ENCODE measurements at places on chromosomes 7 and 10. TPM values are rescaled to one million over a fixed set of nuclear protein-coding genes. Genes with fewer than 3 reads are reported as not detected.

DNA sequence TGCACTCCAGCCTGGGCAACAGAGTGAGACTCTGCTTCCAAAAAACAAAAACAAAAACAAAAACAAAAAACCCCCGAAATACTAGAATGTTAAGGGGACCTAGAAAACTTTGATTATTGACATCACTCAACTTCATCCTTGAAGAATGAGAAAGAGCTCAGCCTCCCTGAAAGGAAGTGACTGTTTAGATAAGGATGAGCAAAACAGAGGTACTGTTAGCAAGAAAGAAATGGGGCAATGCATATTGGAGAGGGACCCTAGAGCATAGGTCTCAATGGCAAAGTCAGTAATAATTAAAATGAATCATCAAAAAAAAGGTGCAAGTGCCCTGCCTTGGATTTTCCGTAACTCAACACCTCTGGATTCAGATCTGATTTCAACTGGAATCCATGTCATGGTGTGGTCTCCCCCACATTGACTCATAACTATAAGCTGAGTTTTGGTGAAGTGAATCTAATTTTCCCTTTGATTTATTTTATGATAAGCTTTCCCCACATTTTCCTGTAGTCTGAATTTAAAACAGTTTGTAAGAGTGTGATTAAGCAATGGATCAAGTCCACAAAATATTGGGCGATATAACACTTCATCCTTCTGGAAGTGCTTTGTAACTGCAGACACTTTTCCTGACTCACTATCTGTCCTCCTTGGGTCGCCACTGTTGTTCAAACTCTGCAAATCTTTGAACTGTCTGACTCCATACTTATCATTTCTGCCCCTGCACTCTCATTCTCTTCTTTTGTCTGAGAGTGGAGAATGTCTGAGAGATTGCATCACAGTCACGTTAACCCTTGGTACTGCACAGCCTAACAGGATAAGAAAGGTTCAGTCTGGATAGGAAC, 224.8 kb upstream of the LYZL1 start:
- peak; percentile 24 for DNase-seq

GRCh38 chr10:109886781-109887140, 36.5 kb downstream of the XPNPEP1 start:
- DNase-seq: no peak

DNA sequence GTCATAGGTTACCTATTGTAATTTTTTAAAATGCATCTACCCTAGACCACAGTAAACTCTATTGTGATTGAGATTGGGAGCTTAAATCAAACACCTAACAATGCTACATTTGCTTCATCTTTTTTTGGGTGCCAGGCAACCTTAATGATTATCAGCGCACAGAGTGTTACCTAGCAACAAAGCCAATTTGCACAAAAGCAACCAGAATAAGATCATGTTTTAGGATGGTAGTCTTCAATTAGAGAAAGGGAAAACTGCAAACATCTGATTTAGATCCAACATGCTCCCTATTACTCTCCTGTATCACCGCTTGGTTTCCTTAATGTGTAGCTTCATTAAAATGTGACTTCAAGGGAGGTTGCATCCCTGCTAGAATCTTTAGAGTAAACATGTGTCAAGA, 226.9 kb downstream of the ABCA13 start:
- DNase-seq: no peak

GRCh38 chr7:36916116-36916515, 191.8 kb upstream of the AOAH start:
- DNase-seq: no peak

DNA sequence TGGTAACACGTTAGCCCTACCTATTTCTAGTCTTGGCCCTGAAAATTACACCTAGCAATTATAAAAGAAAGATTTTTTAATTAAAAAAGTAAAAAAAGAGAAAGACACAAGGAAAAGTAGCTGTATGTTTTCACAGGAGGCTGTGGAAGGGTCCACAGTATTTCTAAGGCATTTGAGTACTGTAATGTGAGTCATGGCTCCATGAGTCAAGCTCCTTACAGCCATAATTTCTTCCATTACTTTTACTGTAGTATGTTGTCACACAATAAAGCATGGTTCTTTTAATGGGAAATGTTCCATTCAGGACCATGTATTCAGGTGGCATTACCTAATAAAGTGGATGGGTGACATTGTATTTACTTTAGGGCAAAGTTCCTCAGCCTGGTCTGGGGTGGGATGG, 113.4 kb downstream of the GPR37 start:
- DNase-seq: no peak

GRCh38 chr7:150793569-150794238, 6.5 kb downstream of the TMEM176B start:
- no peak for DNase-seq

DNA sequence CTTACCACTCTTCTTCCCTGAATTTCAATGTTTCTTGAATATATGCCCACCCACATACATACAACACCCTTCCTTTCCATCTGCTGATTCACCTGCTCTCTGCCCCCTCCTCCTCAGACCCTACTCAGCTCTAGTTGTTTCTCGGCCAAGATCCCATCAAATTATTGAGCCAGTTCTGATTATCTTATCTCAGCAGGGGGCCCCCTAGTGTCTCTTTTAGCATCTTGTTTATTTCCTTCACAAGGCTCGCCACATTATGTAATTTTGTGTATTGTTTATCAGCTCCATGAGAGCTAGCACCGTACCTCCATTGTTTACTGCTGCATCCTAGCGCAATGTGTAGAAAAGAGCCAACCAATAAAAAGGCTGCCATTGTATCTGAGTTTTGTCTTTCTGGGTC, 71.9 kb downstream of the FAM13C start:
- DNase-seq: no peak

DNA sequence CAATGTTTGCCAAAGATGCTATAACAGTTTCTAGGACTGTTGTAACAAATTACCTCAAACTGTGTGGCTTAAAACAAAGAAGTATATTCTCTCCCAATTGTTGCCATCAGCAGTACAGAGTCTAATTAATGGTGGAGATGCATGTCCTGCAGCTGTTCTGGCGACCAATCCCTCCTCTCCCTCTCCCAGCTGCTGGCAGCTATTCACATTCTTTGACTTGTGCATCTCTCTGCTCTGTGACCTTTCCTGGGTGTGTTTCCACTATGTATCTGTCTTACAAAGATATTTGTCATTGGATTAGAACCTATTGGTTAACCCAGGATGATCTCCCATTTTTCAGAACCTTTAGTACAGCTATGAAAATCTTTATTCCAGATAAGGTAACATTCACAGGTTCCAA, 561.7 kb upstream of the POM121L12 start:
- no peak for DNase-seq

- no peak for DNase-seq
These were observed 23.6 kb downstream of the VIPR2 start for GRCh38 chr7:159121068-159121467.

DNA sequence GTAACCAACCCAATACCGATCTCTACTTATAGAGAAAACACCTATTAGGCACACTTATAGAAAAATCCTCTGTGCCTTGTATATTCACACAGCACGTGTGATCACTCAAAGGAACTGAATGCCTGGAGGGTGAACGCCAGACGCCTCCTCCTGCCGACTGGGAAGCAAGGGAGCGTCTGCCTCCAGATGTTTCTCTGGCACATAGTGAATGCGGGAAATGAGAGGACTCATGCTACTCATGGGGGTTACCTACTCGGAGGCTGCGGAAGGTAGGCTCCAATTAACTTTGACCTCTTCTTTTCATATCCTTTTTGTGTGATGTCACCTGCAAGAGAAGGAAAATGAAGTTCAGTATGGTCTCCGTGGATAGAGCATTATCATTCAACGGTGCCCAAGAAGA, 203.3 kb downstream of the DIP2C start:
- no peak for DNase-seq

- peak; percentile 56 for DNase-seq
These were observed 8.6 kb upstream of the ZNF713 start for GRCh38 chr7:55878691-55879090.

DNA sequence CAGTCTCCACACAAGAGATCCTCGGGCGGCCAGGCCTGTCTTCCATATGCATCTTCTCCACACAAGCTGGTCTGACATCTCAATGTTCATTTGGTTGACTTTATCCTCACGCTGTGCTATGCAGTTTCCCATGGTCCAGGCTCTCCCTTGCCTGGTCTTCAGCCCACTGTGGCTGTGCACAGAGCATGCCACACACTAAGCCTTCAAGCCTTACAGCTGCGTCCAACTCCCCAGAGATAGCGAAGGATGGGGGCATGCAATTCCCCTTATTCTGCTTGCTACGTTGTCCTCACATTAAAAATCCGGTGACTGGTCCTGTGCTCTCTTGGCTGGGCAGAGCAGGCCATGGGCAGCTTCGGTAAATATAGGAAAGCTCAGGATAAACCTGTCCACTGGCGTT, 188.7 kb upstream of the TCERG1L start:
- no peak for DNase-seq

- no peak for DNase-seq
These were observed 10.6 kb upstream of the ADAM12 start for GRCh38 chr10:126398924-126399323.

DNA sequence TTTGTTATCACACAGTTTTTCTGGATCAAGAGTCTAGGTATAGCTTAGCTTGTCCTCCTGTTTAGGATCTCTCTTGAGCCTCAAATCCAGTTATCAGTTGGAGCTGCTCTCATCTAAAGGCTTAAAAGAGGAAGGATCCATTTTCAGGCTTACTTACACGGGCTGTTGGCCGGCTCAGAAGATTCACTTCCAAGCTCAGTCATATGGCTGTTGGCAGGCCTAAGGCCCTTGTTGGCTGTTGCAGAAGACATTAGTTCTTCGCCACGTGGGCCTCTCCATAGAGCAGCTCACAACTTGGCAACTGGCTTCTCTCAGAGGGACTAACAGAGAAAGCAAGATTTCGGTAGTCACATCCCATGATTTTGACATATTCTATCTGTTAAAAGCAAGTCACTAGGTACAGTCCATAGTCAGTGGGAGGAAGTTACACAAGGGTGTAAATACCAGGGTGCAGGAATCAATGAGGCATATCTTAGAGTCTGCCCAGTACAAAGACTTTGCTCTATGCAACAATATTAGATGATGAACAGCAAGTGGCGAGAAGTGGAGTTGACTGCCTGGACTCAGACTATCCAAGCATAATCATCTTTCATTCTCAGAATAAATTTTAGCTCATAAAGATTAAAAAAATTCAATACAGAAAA, 280.1 kb upstream of the MBL2 start:
- DNase-seq: peak; percentile 60

GRCh38 chr7:75808106-75808505, 5.5 kb downstream of the CCL24 start:
- DNase-seq: no peak

GRCh38 chr7:115113776-115114175, 191.9 kb downstream of the MDFIC start:
- peak; percentile 63 for DNase-seq

- DNase-seq: no peak
These were observed 80.4 kb upstream of the PDK4 start for GRCh38 chr7:95676691-95677090.

- no peak for DNase-seq
These were observed 488.4 kb downstream of the NXPH1 start for GRCh38 chr7:8921807-8922206.

GRCh38 chr10:128556182-128557110, 430.2 kb upstream of the MKI67 start:
- DNase-seq: no peak

DNA sequence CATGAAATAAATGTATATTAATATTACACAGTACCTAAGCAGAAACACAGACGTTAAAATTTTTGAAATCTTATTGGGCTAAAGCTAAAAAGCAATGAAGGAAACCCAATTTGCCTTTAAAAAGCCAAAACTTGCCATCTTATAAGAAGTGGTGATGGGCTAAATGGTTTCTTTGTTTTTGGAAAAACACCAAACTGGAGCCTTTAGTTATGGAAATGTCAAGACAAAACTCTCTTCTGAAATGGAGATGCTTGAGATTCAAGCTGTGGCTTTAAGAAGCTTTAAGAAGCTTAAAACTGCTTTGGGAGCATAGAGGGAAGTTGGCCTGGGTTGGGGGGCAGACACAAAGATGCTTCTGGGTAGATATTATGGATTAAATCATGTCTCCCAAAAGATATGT, 277.0 kb downstream of the GFRA1 start:
- no peak for DNase-seq

DNA sequence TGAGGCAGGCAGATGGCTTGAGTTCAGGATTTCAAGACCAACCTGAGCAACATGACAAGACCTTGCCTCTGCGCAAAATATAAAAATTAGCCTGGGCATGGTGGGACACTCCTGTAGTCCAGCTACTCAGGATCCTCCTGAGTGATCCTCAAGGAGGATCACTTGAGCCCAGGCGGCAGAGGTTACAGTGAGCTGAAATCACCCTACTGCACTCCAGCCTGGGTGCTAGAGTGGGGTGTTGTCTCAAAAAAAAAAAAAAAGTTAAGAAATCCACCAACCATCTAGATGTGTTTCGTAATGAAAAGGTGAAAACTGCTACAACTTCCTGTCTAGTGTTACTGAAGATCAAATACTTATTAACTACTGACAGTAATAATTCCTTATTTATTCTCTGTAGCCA, 8.1 kb downstream of the GLCCI1 start:
- no peak for DNase-seq

DNA sequence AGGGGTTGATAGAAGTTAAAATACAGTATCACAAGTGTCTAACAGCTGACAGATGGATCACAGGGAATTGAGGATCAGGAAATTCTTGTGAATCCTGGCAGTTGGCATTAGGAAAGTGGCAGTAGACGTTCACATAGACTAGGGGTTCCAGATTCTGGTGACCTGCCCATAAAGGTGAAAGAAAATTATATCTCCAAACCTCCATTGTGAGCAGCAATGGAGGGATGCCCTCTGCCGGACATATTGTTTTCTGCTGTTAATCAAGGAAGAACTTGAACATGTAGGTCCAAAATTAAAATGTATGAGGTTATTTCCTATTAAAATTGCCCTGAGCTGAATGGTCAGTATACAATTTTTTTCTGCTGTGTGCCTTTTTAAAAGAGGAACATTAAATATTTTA, 5.1 kb downstream of the NME8 start:
- no peak for DNase-seq

Gene BICC1
- 609 TPM for total RNA-seq

Gene FFAR4
- total RNA-seq: not detected

Gene HABP2
- total RNA-seq: 28.8 TPM

Gene GCK
- total RNA-seq: 0.10 TPM

Gene LEP
- not detected for total RNA-seq

Gene TSPAN15
- 56.6 TPM for total RNA-seq

Gene TFR2
- total RNA-seq: 1.0 TPM

Gene ITIH2
- total RNA-seq: 0.10 TPM

Gene HKDC1
- 51.7 TPM for total RNA-seq

Gene HOXA9
- 70.8 TPM for total RNA-seq

Data from renal cortical epithelial cell (primary cell).